ENCODE measurements at places on chromosomes 7 and 10. TPM values are rescaled to one million over a fixed set of nuclear protein-coding genes. Genes with fewer than 3 reads are reported as not detected.

The EN2 gene
- total RNA-seq: not detected

- DNase-seq: no peak
These were observed 94.3 kb upstream of the GNAI1 start for GRCh38 chr7:80040335-80040734.

The TES gene
- 11.9 TPM for total RNA-seq

GRCh38 chr10:112393341-112393740, 19.4 kb downstream of the ACSL5 start:
- no peak for DNase-seq

DNA sequence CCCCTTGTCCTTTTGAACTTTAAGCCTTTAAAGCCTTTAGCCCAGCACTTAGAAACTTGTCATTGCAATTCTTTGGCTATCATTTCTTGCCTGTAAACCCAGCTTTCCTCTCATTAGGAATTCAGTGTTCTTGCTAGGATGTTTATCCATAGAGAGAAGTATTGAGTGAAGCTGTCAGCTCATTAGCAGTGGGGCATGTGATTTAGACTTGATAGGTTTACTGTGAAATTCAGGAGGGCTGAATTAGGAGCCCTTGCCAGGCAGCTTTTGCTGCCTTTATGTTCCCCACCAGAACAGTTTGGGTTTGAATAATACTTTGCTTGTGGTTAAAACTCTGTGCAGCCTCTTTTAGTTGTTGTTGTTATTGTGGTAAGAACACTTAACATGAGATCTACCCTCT, 39.5 kb downstream of the LHFPL3 start:
- DNase-seq: no peak

DNA sequence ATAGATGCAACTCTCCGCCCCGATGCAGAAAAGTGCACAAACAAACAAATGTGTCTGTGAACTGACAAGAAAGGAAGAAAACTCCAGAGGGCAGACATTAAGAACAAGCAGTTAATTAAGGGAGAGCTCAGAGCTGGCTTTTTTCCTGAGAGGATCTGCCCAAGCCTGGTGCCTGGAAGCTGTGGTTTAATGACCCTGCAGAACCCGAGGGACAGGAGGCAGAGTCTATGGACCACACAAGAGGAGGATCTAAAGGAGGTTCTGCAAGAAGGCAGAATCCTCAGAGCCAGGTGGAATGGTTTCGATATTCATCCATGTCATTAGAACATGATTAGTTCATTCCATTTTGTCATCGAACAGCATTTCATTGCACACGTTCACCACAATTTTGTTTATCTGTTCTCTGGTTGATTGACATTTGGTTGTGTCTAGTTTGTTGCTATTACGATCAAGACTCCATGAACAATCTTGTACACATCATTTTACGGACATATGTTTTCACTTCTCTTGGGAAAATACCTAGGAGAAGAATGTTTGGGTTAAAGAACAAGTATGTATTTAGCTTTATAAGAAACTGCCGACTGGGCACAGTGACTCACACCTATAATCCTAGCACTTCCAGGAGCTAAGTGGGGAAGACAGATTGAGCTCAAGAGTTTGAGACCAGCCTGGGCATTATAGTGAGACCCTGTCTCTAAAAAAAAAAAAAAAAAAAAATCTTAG, 560.2 kb downstream of the CALN1 start:
- DNase-seq: no peak

The PPP1R17 gene
- total RNA-seq: not detected

GRCh38 chr7:147044941-147045340, 928.3 kb downstream of the CNTNAP2 start:
- no peak for DNase-seq

DNA sequence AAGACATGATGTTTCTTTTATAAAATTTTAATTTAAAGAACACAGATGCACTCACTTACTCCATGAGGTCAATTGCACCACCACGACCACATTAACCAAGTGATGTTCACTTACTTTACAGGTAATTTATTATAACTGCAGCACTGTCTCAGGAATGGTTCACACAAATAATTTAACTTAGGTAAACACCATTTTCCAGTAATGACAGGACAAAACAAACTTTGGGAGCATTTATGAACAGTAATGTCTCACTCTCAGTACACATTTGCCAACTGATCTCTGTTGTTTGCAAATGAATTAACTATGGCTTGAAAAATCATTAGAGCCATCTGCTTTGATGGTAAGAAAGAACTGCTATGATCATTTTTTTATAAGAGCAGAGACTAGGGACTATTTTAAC, 150.4 kb downstream of the ETV1 start:
- DNase-seq: no peak

- no peak for DNase-seq
These were observed 101.9 kb upstream of the LAMB4 start for GRCh38 chr7:108232076-108232475.

The ATP6V0A4 gene
- 1.1 TPM for total RNA-seq

DNA sequence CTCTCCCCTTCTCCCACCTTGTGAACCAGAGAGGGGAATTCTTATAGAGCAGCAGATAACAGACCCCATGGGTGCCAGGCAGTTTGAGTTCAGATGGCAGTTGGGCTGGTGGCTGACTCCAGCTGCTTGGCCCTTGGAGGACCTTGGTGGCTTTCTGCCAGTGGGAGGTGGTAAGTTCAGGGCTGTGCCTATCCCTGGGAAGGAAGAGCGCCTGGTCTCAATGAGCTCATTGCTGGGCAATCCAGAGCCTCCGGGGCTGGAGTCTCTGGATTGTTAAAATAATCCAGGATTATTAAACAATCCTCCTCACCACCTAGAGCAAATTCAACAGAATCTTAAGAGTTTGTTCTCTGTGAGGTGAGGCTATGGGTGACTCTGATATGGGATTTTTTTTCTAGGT, 105.2 kb downstream of the FANK1 start:
- DNase-seq: no peak

- no peak for DNase-seq
These were observed 56.7 kb downstream of the LRRC4 start for GRCh38 chr7:127974446-127975035.

DNA sequence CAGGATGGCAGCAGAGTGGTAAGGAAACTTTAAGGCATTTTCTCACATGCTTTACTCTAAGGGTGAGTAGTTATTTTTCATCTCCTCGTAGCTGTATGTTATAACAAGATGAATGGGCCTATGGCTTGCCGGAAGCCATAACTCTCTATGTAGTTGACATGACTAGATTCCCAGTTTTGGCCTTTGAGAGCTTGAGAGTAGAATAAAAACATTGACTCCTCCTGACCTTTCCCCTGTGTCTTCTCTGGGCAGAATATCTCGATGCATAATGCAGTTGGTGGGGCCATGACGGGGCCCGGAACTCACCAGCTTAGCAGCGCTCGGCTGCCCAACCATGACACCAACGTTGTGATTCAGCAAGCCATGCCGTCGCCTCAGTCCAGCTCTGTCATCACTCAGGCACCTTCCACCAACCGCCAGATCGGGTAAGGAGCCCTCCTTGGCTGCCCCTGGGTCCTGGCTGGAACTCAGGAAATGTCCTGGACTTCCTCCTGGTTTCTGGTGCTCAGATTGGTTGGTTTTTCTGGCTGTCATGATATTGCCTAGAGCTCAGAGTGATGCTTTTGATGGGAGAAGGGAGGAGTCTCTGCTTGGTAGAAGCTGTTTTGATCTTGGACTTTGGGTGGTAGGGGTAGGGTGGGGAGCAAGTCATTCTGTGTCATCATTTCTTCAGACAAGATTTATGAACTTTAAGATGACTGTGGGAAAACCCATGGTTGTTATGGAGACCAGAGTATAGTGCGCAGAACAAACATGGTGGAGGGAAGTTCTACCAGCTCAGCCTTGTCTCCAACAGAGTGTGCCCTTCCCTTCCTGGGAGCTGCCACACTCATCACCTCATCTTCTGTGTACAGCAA, 158.0 kb downstream of the CREB5 start:
- no peak for DNase-seq

GRCh38 chr10:76558586-76558985, 1079.0 kb downstream of the KCNMA1 start:
- DNase-seq: peak; percentile 82

The ITGA8 gene
- not detected for total RNA-seq
